ENCODE measurements at places on chromosomes 3 and 15.

DNA sequence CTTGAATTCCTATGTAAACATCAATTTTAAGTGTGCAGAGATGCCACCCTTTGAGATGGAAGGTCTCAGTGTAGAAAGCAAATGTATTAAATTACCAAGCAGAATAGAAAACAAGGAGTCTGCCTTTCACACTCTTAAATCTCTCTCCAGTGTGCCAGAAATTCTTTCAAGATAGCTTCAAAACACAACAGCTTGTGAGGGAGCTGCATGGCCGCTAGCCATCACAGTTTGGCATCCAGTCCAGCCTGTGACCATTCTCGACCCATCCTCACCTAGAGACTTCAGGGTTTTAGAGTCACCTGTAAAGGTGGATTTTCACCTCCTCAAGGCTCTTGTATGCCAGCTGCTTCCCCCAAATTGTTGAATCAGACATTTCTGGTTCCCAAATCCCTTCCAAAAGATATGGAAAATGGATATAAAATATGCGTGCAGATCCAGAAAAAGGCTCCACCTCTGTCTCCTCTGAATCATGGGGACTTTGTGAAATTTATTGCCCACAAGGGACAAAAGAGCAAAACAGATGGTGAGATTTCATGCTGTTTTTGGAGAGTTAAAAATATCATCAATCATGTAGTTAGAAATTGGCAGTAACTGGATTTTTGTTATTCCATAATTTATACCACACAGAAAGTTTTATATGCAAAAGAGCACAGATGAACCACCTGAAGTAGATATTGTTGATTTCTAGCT, 114.2 kb upstream of the THRB start:
- no peak for DNase-seq

GRCh38 chr15:87582169-87582568, 674.4 kb downstream of the NTRK3 start:
- no peak for DNase-seq

- DNase-seq = no peak
Measured at GRCh38 chr3:139532976-139533375, 6.6 kb downstream of the RBP1 start.

GRCh38 chr15:62068071-62068809, 1.5 kb downstream of the C2CD4A start:
- DNase-seq = no peak

DNA sequence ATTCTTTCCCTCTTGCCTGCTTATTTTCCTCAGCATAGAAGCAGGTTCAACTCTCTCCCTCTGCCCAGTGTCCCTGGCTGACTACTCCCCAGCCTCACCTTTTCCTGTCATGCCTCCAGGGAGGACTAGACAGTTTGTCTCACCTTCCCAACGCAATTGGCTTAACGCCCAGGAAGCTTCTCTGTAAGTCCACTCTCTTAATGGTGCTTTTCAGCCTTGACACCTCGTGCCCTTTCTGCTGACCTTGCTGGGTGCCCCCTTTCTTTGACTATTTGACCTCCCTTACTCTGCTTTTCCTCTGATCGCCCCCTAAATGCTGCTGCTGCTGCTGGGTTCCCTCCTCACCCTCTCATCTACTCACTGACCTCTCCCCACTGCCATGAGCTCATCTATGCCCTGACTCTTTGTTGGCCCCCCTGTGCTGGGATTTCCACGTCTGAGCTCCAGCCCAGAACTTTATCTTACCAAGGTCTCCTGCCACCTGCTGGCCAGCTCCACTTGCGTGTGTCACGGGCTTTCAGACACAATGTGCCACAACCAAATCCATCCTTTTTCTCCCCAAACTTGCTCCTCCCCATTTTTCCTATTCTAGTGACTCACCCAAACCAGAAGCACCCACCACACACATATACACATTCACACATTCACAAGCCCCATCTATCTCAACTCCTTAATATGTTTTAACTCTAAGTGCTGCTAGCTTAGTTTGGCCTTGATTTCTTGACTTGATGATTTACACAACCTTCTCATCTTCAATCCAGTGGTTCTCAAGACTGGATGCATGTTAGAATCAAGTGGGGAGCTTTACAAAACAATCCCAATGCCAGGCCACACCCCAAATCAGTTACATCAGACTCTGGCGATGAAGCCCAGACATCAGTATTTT, 16.6 kb downstream of the EPB42 start:
- DNase-seq = peak; percentile 24

- DNase-seq = no peak
Measured at GRCh38 chr15:43776101-43776717, 557 bp downstream of the ELL3 start.

- no peak for DNase-seq
Measured at GRCh38 chr3:27976933-27977332, 254.8 kb upstream of the EOMES start.
